EL (cell line): ENCODE measurements at places on chromosomes 2 and 18.

- DNase-seq, result peak; percentile 33
Measured at GRCh38 chr18:68714366-68714711, 569 bp downstream of the TMX3 start.

- no peak for DNase-seq
Measured at GRCh38 chr2:25445464-25445863, 103.7 kb upstream of the DNMT3A start.

GRCh38 chr2:88765154-88765888 lies 73.8 kb downstream of the RPIA start:
- peak; percentile 28 for DNase-seq

DNA sequence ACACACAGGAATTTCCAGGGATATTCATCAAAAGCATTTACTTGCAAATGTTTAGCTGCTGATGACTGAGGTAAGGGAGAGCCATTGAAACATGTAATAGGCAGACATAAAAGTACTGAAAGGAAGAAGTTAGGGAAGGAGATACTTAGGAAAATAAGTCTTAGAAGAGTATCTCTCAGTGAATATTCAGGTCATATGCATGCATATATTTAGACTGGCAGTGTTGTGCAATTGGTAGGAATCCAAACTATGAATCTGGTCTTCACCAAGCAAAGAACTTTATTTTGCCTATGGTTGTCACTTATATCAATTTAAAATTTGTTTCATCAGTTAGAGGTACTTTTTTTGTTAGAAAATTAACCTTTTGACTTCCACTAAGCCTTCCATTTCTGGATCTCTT lies 1490.7 kb downstream of the SUCLG1 start:
- DNase-seq, result peak; percentile 16

DNA sequence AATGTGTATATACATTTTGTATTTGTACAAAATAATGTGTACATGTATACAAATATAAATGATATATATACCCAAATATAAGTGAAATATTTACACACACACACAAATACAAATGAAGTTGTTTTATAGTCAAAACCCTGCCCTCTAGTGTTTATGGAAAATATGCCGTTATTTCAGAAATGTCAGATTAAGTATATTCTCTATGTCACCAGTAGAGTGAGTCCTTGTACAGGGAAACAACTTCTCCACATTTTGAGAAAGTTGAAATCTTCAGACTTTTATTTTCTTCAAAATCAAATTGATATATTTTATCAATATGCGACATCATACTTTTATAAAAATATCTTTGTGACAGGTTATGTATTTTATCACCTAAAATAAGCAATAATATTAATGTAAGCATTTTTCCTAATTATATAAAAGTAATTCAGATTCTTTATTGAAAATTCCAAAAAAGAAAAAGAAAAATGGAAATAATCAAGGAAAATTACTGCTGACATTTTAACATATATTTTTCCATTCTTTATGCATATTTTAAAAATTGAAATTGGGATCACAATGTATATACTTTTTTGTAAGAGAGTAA lies 22.4 kb downstream of the ARL6IP6 start:
- peak; percentile 61 for DNase-seq

DNA sequence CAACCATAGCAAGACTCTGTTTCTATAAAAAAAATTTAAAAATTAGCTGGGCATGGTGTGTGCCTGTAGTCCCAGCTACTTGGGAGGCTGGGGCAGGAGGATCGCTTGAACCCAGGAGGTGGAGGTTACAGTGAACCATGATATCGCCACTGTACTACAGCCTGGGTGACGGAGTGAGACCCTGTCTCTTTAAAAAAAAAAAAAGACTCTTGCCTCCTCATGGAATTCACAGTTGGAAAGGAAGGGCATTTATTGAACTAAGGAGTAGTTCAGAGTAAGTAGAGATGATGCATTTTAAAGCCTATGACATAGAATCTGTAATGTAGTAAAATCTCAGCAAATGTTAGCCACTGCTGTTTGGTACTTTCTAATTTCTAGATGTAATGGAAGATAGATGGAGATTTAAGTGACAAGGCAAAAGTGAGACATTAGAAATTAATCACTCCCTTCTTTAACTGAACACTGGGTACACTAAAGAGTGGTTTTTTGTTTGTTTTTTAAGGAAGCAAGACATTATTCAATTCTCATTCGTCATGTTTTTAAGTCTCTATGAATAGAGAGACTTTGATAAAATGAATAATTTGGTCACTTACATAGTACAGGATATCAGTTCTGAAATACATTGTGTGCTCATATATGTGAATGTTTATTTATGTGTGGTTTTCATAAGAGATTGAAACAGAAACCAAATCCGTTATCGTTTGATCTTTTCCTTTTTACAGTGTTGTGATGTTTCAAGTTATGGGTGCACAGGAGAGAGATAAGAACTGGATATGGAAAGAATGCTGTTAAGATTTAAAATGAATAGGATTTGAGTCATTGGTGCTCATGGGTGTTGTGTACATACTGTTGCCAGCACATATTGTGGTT lies 186.1 kb upstream of the STON1 start:
- DNase-seq, result peak; percentile 84

GRCh38 chr2:3738454-3738853 lies 35.1 kb downstream of the DCDC2C start:
- peak; percentile 5 for DNase-seq

DNA sequence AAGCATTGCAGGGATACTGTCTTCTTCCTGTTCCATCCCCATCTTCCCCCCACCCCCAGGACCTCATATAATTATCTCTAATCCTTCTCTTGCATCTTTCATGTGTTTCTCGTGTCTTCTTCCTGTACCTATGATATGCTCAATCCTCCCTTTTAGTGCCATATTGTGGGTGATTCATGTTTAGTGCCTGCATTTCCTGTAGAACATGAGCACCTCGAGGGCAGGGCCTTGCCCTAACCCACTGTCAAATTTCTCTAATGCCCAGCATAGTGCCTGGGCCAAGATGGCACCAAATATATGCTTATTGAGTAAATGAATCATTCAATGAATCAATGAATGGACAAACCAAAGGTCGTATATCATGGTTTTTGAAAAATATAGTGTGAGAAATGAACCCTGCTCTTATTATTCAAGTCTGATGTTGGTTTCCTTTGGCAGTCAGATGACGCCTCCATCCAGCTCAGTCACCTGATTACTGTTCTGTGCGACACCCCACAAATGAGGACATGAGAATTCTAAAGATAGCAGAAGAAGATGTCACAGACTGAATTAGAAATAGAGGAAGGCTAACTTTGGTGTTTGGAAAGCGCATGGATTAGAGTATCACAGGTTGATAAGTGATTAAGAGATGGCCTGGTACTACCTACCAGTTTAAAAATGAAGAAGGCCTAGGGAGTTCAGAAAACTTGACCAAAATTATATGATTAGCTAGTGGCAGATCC lies 278.4 kb downstream of the PRKCE start:
- no peak for DNase-seq

GRCh38 chr18:79406708-79407107 lies 11.0 kb downstream of the NFATC1 start:
- DNase-seq, result no peak

DNA sequence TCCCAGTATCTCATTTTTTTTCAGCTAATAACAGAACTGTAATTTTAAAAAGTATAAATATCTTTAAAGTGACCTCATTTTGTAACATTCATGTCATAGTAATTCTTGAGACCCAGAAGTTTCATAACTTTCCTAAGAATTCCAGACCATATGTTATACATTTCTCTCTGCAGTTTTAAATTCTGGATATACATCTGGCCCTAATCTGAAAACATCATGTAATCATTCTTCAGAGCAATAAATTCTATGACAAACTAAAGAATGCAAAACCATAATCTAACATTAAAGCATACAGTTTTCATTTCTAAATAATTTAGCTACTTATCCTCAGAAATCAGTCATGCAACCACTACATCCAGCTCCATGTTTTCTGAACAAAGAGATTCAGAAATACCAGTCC lies 198.3 kb upstream of the SLC35G4 start:
- peak; percentile 70 for DNase-seq

- DNase-seq, result no peak
Measured at GRCh38 chr2:37873229-37873628, 51.9 kb upstream of the RMDN2 start.

GRCh38 chr2:231452799-231453508 lies 11.3 kb downstream of the NCL start:
- peak; percentile 31 for DNase-seq

- DNase-seq, result no peak
Measured at GRCh38 chr2:69244882-69245281, 142.1 kb downstream of the GFPT1 start.

- peak; percentile 91 for DNase-seq
Measured at GRCh38 chr2:197028230-197028629, 101.7 kb upstream of the PGAP1 start.

DNA sequence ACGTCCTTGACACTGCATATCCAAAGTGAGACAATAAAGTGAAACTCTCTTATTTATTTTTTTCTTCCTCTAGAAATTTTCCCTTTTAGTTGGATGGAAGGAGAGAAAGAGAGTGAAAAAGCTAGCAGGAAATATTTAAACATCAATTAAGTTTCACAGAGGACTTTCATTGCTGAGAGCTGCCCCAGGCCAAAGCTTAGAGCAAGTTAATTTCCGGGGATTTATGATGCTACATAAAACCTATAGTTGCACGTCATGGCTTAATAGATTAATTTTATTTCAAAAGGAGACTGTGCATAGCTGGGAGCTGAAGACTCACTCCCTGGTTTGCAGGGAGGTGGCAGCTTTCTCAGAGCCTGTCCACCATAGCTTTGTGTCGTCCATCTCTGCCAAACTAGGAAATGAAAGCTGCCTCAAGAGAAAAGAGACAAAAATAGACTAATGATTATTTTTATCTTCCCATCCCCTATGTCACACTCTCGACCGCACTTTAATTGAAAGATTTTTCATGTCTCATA lies 323.3 kb upstream of the RAB6C start:
- no peak for DNase-seq

GRCh38 chr2:194087089-194087958 lies 1569.7 kb upstream of the SLC39A10 start:
- DNase-seq, result no peak

DNA sequence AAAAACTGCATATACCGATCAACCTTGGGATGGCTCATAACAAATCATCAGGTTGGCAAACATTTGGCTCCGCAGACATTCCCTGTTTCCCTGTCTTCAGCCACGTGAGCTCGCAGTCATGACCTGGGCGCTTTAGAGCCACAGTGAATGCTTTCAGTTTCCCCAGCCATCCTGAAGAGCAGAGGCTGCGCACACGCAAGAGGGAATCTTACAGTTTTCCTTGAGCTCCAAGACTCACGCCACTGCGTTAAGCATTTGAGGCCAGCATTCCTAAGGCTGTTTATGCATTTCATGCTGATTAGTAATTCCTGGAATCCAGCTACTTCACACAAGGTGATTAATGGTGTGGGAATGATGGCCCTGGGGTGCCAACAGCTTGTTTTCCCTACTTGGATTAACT lies 95.1 kb downstream of the MTCL1 start:
- DNase-seq, result peak; percentile 100

- peak; percentile 83 for DNase-seq
Measured at GRCh38 chr2:164205347-164205746, 415.9 kb downstream of the GRB14 start.

GRCh38 chr18:34033968-34034367 lies 190.7 kb downstream of the NOL4 start:
- DNase-seq, result no peak

- no peak for DNase-seq
Measured at GRCh38 chr2:33129263-33130053, 182.7 kb downstream of the LTBP1 start.

DNA sequence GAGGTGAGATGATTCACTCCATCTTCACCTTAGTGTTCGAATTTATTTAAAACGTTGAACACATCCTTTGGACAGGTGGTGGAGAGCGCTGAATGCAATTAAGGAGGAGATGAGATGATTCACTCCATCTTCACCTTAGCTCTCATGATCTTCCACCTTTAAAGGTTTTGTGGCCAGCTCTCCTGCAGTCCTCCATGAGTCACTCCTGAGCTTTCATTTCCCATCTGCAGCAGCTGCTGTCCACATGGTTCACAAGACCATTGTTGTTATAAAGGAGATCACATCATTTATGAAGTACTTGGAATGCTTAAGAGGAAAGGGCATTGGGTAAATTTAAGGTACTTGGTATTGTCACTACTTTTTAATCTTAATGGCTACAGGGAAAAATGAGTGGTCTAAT lies 298.5 kb downstream of the PAX3 start:
- DNase-seq, result peak; percentile 89

GRCh38 chr2:3024401-3024935 lies 353.1 kb downstream of the EIPR1 start:
- DNase-seq, result no peak

DNA sequence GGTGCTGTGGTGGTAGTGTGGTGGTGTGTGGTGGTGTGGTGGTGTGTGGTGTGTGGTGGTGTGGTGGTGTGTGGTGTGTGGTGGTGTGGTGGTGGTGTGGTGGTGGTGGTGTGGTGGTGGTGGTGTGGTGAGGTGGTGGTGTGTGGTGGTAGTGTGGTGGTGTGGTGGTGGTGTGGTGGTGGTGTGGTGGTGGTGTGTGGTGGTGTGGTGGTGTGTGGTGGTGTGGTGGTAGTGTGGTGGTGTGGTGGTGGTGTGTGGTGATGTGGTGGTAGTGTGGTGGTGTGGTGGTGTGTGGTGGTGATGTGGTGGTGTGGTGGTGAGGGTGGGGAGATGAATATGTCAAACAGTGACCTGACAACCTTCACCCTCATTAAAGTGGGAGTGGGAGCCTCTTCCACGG lies 55.6 kb upstream of the DLGAP1 start:
- no peak for DNase-seq

DNA sequence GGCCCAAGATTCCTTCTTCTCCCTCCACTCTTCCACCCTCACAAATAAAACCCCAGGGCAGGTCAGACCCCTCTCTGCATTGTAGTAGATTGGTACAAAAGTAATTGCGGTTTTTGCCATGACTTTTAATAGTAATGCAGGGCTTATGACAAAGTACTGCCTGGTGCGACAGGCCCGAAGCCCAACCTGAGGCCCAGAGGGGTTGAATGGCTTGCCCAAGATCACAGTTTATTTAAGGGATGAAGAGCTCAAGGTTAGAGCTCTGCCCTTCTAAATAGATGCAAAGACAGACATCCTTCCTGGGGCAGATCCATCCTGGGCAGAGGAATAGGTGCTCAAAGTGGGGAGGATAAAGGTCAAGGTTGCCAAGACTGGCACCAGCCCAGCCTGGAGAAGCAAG lies 899 bp upstream of the PSTPIP2 start:
- no peak for DNase-seq

GRCh38 chr2:6946722-6947121 lies 29.5 kb downstream of the RNF144A start:
- DNase-seq, result peak; percentile 62

DNA sequence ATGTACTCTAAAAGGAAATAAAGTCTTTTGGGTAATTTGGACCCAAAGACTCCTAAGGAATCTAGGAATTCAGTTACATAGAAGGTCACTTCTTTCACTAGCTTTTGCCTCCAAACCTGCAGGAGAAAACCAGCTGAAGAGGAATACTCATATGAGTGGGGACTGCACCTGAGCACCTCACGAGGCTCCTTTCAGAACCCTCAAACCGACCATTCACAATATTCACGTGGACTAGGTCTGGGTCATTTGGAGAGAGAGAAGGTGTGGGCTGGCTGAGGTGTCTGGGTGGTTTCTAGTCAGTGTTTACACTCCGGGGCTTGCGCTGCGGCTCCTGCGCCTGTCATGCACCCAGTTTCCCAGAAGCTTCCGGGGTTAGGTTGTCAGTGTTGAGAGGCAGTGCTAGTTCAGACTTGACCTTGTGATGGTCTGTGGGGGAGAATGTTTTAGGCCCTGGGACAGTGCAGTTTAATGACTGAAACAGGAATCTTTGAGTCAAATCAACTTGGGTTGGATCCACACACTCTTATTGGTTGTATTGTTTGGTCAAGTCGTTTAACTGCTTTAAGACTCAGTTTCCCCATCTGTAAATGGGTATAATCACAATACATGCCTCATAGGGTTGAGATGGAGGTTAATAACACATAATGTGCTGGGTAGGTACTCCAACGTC lies 78.4 kb downstream of the LIMS1 start:
- DNase-seq, result no peak
